CD4-positive, alpha-beta T cell treated with Interleukin-4 for 1 hour (primary cell): ENCODE measurements at places on chromosomes 5 and 9.

DNA sequence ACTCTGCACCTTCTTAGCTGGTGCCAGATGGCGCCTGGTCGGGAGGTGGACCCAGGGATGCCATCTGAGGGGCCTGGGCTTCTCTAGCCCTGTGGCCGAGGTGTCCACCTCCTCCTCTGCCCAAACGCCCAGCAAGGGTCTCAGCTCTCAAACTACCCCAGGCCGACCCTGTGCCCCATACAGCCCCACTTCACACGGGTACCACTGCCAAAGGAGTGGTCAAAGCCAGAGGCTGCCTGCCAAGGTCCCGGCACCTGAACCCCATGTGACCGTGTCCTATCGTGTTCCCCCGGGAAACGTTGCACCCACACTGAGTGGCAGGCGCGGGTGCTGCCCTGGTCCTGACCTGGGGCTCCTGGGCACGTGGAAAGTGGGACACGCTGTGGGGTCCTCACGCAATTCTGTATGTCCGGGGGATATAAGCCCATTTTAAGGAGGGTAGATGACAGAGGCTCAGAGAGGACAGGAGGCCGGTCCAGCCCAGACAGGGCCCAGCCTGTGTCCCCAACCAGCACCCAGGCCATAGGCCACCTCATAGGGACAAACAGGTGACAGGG lies 1.9 kb downstream of the ENTPD8 start:
- no peak for DNase-seq

- DNase-seq: no peak
Observed at GRCh38 chr5:33769196-33769595, 122.6 kb downstream of the ADAMTS12 start.

DNA sequence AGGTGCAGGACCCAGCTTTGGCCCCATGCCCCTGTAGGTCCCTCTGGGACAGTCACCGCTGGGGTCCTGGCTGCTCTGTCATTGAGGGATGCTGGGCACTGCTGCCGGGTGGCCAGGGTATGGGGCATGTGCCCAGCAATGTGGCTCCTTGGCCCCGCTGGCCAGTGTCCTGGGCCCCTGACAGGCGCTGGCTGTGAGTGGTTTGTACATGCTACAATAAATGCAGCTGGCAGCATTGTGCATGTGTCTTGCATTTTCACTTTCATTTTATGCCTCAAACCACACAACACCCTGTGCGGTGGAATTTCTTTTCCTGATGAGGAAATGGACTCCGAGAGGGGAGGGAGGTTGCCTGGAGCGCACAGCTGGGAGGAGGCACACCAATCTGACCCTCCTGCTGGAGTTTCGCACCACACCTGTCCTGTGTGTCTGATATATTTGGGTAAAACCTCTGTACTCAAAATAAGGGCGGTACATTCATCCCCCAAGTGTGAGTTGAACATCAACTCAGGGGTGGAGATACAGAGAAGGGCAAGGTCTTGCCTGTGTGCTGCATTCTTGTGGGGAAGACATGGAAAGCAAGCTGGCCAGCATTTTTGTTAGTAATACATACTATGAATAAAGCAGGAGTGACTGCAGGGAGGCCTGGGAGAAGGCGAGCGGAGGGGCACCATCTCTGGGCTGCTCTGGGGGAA lies 11.7 kb downstream of the TSPAN17 start:
- peak; percentile 51 for DNase-seq

DNA sequence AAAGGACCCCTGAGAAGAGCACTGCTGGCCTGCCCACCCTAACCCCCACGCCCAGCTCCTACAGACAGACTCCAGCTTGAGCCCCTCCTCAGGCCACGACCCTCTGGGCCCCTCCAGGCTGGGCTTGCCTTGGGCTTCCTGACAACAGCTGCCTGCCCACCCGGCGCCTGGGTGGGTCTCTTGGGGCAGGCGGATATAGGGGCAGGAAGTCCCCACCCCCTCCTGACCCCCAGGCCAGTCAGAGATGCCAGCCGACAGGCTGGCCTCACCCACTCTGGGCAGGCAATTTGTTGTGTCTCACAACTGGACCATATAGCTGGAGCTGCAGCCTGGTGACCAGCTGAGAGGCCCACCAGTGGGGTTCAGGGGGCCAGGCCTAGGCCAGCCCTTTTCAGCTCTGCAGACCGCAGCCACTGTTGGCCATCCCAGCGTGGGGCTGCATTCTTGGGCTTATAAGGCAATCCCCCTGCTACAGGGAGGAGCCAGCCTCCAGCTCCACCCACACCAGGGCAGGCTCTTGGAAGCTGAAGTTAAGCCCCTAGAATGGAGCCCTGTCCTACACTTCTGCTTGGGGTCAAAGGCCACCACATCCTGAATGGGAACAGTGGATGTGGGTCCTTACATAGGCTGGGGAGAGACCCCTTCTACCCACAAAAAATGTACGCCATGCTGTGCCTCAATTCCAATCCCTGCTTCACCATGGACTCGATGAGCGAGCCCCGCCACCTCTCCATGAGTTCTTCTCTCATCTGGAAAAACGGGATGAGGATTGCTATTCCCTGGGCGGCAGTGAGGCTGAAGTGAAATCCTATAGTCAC lies 2.0 kb downstream of the PDLIM7 start:
- DNase-seq: no peak

DNA sequence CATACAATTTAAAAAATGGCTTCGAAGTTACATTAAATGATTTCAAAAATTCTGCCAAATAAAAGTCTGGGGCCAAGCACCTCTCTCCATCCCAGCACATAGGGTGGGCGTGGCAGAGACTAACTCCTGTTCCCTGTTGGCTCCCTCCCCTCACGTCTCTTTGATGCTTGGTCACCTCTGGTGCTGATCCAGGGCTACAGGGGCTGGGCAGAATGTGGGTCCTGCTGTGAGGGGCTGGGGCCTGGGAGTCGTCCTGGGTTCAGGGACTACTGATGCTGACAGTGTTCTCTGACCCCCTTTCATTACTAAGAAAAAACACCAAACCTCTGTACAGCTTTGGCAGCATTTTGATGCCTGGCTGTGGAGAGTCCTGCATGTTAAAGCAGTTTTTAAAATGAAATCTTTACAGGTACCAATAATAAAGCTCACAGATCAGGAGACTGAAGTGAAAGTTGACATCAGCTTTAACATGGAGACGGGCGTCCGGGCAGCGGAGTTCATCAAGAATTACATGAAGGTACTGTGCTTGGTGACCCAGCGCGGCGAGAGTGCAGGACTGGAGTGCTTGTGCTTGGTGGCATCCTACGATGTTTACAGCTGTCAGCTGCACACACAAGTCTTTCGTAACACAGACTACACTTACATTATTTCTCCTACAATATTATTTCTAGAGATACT lies 29.0 kb downstream of the TENT4A start:
- DNase-seq: no peak

GRCh38 chr5:78964889-78965288 lies 20.2 kb downstream of the ARSB start:
- DNase-seq: peak; percentile 6

DNA sequence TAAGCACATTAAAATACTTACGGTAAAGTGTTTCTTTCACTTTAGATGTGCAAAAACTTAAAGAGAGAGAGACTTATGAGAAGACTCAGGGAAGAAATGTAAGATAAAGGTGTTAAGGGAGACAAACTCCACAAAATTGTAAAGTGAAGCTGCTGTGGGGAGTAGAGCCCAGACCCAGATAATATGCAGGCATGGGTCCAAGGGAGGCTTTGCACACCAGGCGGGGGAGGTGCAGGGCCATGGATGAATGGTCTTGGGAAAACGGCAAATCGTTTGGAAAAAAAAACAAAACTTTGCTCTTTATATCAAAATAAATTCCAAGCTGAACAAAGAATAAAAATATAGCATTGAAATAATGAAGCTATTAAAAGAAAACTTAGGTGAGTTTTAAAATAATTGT lies 9.1 kb downstream of the SYK start:
- DNase-seq: no peak

DNA sequence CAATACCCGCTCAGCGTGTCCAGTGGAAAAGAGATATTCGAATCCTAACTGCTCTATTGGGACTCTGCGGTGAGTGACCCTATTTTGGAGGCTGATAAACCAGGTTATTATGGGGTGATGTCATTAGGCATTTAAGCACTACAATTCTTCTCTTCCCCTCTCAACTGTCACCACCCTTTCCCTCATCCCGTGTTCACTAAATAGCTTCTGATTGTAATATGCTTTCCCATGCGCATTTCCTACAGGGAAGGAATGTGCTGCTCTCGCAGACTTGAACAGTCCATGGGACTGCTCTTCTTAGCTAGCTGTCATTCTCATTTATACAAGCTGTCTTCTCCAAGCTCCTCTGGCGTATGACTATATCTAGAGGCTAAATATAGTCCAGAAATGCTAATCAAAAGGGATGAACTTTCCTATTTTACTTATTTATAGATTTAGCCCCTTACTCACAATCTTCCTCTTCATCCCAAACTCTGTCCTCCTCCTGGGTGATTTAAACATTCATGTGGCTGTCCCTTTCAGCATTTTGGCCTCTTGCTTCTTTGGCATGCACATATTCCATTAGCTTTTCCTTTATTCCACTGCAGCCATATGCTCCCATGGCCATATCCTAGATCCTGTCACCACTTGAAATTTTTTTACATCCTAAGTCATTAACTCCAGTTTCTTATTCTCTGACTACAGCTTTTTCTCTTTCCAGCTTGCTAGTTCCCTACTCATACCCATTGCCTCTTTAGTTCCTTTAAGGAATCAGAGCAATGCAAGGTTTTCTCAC lies 39.6 kb upstream of the CSNK1G3 start:
- DNase-seq: no peak

- no peak for DNase-seq
Observed at GRCh38 chr5:54930736-54931135, 54.7 kb downstream of the ESM1 start.

DNA sequence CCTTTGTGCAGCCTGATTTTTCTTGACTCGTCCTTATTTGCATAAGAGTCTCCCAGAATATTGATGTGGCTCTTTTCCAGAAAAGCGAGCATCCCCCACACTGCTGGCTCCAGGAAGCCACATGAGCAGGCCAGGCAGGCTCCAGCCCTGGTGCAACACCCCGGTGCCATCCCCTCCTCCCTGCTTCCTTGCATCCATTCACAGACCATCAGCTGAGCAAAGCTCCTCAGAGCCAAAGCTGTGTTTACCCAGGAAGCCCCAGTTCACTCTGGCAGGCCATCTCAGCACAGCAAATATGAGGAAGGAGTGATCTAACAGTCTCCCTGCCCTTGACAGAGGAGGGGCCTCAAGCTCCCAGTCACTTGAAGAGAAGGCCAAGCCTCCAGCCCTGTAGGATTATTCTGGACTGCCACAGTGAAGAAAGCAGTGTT lies 34.4 kb downstream of the INSYN2B start:
- no peak for DNase-seq

DNA sequence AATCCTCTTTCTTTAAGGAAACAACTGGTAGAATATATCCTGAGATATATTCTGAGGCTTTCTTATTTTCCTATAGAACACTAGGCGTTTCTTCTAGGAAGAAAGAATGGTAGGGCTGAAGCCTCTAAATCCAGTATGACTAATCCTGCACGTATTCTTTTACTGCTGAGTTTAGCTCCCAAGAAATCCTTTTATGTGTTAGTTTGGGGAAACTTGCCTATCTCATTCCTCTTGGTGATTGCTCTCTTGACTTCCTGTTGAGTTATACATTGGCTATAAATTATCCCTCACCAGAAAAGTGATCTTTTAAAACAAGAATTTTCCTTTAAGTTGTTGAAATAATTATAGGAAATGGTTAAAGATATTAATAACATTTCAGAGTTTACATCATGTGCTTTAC lies 422.9 kb downstream of the TMEM161B start:
- DNase-seq: no peak

GRCh38 chr5:137273511-137273910 lies 225.6 kb downstream of the SPOCK1 start:
- no peak for DNase-seq

- DNase-seq: no peak
Observed at GRCh38 chr5:175206669-175207068, 237.3 kb downstream of the DRD1 start.

DNA sequence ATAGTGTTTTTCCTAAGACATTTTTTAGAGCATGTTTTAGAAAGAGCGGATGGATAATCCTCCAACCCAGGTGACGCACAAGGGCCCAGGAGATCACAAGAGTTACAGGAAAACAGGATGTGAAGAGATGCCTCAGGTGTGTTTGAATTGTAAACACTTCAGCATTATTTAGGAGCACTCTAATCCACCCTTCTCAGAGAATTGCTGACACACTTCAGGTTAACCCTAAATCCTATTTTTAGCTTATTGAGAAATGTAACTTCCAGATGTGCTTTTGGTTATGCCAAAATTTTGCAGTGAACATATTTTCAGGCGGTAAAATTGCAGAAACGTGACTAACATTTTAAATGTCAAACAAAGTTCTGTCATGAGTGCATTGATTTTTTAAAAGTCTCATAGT lies 755.4 kb upstream of the CTNND2 start:
- no peak for DNase-seq

- no peak for DNase-seq
Observed at GRCh38 chr5:76811214-76811613, 7.6 kb upstream of the F2RL1 start.

- DNase-seq: no peak
Observed at GRCh38 chr9:96556701-96557461, 62.8 kb downstream of the CDC14B start.

GRCh38 chr5:150129813-150130492 lies 25.7 kb downstream of the PDGFRB start:
- peak; percentile 42 for DNase-seq

GRCh38 chr5:116354699-116355098 lies 219.9 kb downstream of the SEMA6A start:
- DNase-seq: no peak

DNA sequence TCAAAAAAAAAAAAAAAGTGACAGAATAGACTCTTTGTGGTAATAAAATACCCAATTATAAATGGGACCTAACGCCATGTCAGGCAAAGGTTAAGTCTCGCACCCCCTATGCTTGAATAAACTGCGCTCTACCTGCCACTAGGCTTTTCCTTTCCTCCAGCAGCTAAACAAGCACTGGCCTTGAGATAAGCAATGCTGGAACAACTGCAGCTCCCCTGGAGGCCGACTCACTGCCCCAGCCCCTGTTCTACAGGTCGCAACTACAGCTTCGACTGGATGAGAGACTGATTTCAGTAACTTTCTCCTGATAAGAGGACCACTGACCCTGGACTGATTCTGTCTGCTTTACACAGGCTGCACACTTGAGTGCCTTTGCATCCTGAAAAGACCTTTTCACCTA lies 210.2 kb downstream of the HSPA4 start:
- DNase-seq: no peak

- no peak for DNase-seq
Observed at GRCh38 chr5:139386050-139386438, 2.9 kb upstream of the SLC23A1 start.

GRCh38 chr9:70947086-70947485 lies 174.3 kb downstream of the TRPM3 start:
- DNase-seq: no peak

DNA sequence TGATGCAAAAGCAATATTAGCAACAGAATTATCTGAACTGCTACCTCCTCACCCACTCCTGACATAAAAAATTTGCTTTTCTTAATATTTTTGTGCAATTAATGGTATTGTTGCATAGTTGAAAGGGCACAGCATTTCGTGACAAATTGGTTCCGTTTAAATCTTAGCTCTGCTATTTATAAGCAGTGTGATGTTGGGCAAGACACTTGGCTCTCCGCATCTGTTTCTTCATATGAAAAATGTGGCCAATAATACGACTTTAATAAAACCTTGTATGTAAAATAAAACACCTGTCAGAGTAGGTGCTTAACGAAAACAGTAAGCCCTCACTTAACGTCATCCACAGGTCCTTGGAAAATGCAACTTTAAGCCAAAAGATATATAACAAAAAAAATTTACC lies 4.2 kb downstream of the TMEM167A start:
- no peak for DNase-seq
